CD4-positive, alpha-beta T cell treated with Interleukin-15 for 4 hours (primary cell): ENCODE measurements at places on chromosomes 1 and 21.

DNA sequence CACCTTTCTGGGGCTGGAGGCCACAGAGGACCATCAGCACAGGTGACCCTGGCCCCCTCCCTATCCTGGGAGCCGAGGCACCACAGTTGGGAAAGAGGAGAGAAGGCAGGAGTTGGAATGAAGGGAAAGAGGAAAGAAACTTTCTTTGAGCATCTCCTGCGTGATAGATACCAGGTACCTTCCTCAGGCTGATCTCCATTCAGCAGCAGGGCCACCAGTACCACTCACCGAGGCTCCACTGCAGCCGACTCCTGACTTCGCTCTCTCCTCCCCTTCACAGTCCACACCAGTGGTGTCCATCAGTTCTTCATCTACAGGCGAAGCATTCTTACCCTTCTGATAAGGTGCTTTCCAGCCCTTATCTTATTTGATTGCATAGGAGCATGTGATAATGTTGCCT lies 55.3 kb downstream of the LGR6 start:
- no peak for DNase-seq

DNA sequence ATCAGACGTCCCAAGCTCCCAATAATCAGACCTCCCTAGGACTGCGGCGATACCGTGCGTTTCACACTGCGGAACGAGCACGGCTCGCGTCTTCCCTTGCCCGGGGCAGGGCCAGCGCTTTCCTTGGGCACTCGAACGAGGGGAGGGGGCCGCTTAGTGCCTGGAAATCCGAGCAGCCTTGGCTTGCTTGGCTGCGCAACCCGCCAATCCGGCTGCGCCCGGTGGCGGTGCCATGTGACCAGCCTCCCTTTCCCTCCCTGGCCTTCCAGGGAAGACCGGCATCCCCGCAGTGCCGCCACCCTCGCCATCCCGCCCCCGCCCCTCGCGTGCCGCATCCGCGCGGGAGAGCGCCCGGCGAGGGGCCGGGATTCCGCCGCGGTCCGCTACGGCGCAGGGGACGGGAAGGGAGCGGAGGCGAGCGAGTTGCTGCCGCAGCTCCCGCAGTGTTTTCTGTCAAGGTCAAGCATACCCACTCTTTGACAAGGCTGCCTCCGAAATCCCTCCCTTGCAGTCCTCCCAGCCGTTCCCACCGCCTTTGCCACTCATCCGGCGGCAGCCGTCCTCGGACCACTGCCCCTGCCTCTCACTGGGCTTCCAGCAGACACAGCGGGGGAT lies 8.3 kb upstream of the RNF19B start:
- no peak for DNase-seq

GRCh38 chr1:36083635-36084496 lies at the start of gene TEKT2:
TSS of gene TEKT2 (plus strand) at chr1:36084094. CDS start at chr1:36084922, 828 bp downstream.
- no peak for DNase-seq

DNA sequence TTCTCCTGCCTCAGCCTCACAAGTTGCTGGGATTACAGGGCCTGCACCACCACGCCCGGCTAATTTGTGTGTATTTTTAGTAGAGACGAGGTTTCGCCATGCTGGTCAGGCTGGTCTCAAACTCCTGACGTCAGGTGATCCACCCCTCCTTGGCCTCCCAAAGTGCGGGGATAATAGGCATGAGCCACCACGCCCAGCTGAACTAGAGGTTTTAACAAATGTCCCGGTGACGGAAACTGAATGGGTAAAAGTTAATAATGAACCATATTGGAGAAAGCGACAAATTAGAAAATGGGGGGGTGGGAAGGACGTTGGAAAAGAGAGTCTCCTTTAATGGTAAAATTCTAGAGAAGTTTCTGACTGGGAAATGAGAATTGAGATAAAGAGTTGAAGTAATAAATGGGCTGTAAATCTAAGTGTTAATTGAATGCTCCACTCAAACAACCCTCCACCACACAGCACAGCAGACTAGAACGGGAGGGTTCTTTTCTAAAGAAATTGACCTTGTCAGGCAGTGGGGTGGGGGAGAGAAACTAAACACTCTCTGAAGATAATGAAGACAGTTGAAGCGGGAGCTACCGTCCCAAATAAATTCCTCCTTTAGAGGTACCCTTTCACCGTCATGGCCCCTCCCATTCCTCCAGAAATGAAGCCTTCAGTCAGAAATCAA lies 46.9 kb upstream of the PUM1 start:
- DNase-seq, result no peak

GRCh38 chr1:85135392-85135798 lies 65.4 kb downstream of the SYDE2 start:
- DNase-seq, result no peak

GRCh38 chr1:156652131-156652991 lies 10.4 kb downstream of the BCAN start:
- DNase-seq, result no peak

GRCh38 chr1:235708390-235708962 lies 58.9 kb upstream of the GNG4 start:
- DNase-seq, result no peak
